ENCODE measurements at places on chromosomes 4 and X.

DNA sequence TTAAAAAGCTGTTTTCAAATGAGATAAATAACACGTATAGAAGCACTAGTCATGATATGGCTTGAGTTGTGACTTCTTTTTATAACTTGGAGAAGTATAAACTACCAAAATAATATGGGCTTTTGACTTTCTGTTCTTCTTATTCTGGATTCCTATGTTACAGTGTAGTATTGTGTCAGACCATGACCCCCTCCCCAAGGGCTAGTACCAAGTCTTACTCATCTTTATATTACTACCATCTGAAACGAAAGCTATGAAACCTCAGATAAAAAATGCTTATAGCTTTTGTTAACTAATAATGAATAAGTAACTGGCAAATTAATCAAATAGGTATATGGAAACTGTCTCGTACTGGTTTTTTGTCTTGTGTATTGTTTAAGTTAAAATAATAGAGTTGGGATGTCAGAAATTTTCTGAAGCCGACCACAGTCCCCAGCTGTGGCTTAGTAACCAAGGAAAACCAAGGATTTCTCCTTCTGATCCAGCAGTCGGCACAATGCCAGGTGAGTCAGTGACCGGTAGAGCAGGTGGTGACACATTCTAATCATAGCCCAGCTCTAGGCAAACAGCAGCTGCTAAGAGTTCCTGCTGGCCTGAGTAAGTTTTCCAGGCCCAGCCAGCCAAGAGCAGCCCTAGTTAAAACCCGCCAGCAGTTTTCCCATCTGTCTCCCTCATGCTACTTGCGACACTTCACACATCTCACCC lies 163.3 kb upstream of the PRDX4 start:
- DNase-seq, result peak; percentile 87

- no peak for DNase-seq
Observed at GRCh38 chr4:84753321-84753972, 170.5 kb downstream of the CDS1 start.

DNA sequence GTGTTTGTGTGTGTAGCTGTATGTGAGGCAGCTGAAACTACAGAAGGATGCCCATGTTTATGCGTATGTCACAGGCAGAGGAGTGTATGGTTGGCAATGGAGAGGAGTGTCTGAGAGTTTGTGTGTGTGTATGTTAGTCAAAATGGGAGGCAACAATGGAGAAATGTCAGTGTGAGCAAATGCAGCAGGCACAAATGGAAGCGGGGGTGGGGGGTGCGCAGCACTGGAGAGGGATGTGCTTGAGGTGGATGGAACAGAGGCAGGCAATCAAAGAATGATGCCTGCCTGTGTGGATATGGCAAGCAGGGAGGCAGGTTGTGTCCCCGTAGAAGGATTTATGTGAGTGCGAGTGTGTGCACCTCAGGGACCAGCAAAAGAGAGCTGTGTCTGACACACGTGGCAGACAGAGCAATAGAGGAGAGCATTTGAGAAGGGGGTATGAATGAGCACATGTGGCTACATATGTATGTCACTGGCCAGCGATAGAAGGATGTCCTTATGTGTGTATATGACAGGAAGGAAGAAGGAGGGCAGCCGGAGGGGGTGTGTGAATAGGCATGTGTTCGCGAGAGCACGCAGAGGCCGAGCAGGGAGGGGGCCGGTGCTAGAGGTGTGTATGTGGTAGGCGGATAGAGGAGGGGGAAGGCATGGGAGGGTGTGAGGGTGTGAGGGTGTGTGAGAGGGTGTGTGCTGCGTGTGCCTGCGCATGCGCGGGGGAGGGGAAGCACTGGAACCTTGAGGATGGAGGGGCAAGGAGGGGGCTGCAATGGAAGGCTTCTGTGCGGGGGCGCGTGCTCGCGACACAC lies 1.1 kb downstream of the PJA1 start:
- no peak for DNase-seq

GRCh38 chrX:132266583-132267355 lies 47.5 kb upstream of the RAP2C start:
- peak; percentile 38 for DNase-seq

DNA sequence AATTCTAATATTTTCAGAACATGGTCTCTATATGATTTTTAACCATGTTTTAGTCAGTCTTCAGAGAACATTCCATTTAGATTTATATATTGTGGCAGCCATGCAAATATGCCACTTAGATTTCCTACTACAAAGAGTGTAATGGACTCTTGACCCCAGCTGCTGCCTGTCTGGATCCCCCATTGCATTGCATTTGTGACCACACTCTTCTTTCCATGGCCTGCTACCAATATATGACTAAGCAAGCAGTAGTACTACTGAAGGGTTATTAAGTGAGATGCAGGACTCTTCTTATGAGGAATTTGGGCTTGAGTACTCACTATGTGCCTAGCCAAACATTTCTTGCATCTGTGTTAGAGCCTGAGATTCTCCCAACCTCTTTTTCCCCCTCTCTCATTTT lies 306.8 kb downstream of the PDHA2 start:
- DNase-seq, result peak; percentile 79

- no peak for DNase-seq
Observed at GRCh38 chrX:20354505-20354904, 87.8 kb upstream of the RPS6KA3 start.

- no peak for DNase-seq
Observed at GRCh38 chr4:60215906-60216305, 984.2 kb upstream of the ADGRL3 start.

DNA sequence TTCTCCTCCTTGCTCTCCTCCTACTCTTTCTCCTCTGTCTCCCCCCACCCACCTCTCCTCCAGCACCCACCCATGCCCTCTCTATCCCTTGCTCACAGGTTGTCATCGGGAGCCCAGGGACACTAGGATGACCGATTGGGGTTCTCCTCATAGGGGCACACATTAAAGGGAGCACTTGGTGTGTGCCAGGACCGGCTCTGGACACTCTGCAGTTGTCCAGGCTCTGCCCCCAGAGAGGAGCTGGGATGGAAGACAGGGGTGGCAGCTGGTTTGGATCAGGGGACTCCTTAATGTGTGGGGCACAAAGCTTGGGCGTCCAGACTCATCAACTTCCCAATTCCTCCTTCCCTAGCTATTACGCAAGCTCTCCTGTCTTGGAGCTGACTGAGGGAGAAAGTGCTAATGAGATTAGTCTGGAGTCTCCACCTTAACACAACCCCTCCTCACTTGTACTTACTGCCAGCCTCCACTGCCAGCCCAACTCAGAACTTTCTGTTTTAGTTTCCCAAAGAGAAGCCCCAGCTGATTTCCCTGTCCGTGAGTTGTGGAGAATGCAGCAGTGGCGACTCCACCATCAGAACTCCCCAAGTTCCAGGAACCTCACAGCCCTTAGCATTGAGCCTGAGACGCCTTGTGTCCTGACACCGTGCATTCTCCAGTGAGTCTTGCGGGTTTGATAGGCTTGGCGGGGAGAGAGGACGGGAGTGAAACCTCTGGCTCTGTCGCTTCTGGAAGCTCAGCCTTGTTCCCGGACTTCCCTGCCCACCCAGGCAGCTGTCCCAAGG lies 52.2 kb downstream of the CXorf49B start:
- DNase-seq, result no peak

DNA sequence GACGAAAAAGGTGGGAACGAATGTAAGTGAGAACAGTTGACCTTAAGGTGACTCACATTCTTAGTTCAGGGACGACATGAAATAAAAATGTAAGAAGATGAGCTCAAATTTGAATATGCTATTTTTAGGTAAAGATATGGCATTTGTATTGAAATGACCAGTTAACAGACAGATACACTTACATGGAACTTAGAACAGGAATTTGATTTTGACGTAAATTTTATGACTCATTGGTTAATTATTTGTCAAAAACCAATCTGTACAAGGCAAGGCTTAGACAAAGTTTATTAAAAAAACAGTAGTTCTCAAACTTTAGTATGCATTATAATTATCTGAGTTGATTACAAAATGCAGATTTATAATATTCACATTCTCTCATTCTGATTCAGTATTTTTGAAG lies 469.4 kb downstream of the CFAP47 start:
- DNase-seq, result no peak

DNA sequence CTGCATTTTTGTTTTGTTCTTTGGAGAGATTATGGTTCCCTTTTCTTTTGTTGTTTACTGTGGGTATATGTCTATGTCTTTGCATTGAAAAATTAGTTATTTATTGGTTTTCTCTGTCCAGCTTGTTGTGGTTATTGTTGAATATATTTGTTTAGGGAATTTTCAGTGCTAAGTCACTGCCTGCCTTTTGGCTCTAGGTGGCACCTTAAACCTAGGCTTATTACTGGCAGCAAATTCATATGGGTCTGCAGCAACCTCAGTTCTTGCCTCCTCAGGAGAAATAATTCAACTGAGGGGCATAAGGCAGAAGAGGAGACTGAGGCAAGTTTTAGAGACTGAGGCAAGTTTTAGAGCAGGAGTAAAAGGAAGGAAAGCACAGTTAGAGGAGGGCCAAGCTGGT lies 1157.3 kb upstream of the AGA start:
- DNase-seq, result no peak

GRCh38 chr4:5750946-5751665 lies 40.1 kb downstream of the EVC start:
- peak; percentile 38 for DNase-seq

DNA sequence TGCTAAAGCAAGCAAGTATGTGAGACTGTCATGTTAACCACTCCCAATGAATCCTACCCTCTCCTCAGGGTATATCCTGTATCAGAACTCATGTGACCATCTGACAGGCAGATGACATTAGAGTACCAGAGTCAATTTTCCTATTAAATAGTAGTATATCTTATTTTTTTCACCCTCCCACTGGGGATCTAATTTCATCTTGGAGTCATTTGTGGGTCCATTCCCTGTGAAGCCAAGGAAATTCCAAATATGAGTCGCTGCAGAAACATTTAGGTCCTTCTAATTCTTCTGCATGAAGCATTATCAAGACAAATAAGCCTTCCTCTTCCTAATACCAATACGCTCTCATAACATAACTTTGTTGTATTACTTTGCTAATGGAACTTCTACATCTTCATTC lies 52.2 kb upstream of the BLTP1 start:
- peak; percentile 83 for DNase-seq

DNA sequence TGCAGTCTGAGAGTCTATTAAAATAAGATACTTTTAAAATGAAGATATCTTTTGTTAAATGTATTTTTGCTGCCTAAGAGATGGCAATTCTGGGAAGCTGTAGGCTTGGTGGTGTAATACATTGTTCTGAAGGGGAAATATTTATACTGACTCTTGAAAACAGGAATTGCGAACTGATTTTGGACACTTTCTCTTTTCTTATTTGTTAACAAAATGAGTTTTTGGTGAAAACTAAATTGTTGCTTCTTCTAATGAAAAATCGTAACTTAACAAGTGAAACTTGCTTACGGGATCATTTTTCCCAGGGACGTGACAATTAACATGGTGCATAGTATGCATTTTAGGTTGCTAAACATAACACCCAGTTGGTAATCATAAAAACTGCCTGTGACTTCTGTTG lies 71.0 kb downstream of the RAPGEF2 start:
- DNase-seq, result no peak

DNA sequence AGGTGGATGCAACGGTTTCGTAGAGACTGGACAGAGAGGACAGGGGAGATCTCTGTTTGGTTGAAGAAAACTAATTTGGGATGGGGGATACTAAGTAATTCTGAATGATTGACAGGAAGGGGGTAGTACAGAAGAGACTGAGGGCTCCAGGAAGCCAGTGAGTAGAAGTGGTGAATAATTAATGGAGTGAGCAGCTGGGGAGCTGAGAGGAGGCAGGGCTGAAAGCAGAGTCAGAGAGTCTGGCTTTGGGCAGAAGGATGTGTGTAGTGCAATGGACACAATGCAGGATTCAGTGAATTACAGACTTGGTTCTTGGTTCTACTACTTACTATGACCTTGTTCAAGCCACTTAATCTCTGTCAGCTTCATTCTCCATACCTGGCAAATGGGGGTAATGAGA lies 161.7 kb downstream of the RBMX2 start:
- no peak for DNase-seq

- DNase-seq, result no peak
Observed at GRCh38 chrX:119648421-119648775, 42.2 kb upstream of the NKRF start.

GRCh38 chr4:168693750-168694490 lies 197.1 kb downstream of the PALLD start:
- DNase-seq, result no peak

- DNase-seq, result no peak
Observed at GRCh38 chr4:74366367-74366911, 1.5 kb downstream of the EREG start.

GRCh38 chr4:38236503-38236902 lies 276.3 kb downstream of the PTTG2 start:
- DNase-seq, result no peak

GRCh38 chr4:47213971-47214370 lies 182.6 kb downstream of the GABRB1 start:
- peak; percentile 91 for DNase-seq

- DNase-seq, result no peak
Observed at GRCh38 chrX:3393178-3393577, 46.7 kb upstream of the MXRA5 start.

GRCh38 chr4:8912089-8912455 lies 40.4 kb upstream of the HMX1 start:
- no peak for DNase-seq

DNA sequence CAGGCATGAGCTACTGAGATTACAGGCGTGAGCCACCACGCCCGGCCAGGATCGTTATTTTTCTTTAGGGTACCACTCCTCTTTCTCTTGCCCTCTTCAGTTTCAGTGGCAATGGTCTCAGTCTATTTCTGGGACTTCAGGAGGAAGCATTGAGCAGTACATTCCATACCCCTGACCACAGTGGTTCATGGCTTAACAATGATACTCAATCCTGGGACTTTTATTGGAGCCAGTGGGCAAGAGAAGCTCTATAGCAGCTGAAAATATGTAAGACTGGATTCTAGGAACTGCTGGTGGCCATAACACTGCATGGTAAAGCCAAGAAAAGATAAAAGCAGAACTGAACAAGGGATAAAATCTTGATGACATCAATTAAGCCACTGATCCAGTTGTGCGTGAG lies 5.8 kb upstream of the CCNA2 start:
- peak; percentile 22 for DNase-seq
